Ovary (tissue), 10 donors: ENCODE measurements at places on chromosomes 13 and 19.

GRCh38 chr13:34722922-34723321 lies 219.1 kb upstream of the NBEA start:
- no peak overlapping the region for H3K27ac ChIP-seq
- H3K27me3 ChIP-seq = no peaks in the 10 kb centered on the region
- no peaks in the 10 kb centered on the region for H3K36me3 ChIP-seq
- H3K4me1 ChIP-seq = peaks cover 2% of the 10 kb centered on the region

DNA sequence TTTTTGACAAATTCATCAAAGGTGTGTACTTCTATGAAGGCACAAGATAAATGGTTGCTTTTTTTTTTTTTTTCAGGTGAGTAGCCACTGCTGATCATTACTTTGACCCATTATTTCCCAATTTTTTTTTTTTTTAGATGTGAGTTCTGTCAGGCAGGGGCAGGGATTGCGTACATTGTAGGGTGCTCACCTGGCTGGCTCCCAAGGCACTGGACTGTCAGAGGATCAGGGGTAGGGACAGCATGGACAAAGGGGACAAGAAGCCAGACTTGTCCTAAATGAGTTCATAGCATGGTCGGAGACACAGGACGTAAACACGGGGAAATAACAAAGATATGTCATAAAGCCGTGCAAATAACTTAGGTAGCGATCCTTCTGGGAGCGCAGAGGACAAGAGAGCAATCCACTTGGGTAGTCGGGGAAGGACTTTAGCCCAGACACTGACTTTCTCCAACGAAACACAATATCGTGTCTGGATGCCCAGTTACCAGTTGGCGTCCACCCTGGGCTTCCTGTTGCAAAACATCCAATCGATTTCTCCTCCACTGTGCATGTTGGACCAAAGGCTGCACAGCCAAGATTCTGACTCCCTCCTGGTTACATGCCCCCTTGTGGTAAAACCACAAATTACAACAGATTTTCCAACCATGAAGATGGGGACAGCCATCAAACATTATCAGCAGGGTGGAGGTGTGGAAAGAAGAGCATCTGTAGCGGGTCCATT lies 27.5 kb upstream of the KATNAL1 start:
- no peaks in the 10 kb centered on the region for H3K27me3 ChIP-seq
- H3K4me1 ChIP-seq = peaks cover 10% of the 10 kb centered on the region
- H3K36me3 ChIP-seq = no peaks in the 10 kb centered on the region
- no peak overlapping the region for H3K4me3 ChIP-seq

DNA sequence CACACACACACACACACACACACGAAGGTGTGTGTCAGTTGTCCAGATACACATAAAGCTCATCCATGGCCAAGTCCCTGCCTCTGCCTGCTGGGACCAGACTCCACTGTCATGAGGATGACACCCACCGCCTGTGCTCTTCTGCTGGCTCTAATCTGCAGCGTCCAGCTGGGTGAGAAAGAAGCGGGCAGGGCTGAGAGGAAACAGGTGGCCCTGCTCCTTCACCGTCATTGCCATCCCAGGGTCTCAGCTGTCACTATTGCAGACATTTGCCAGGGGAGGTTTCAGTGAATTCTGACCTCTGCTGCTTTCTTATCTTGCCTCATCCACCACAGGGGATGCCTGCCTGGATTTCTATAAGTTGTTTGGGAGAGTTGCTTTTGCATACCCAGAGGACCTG lies 31.4 kb downstream of the SCGB2B2 start:
- no peaks in the 10 kb centered on the region for H3K36me3 ChIP-seq
- no peaks in the 10 kb centered on the region for H3K27me3 ChIP-seq
- H3K27ac ChIP-seq = no peak overlapping the region

DNA sequence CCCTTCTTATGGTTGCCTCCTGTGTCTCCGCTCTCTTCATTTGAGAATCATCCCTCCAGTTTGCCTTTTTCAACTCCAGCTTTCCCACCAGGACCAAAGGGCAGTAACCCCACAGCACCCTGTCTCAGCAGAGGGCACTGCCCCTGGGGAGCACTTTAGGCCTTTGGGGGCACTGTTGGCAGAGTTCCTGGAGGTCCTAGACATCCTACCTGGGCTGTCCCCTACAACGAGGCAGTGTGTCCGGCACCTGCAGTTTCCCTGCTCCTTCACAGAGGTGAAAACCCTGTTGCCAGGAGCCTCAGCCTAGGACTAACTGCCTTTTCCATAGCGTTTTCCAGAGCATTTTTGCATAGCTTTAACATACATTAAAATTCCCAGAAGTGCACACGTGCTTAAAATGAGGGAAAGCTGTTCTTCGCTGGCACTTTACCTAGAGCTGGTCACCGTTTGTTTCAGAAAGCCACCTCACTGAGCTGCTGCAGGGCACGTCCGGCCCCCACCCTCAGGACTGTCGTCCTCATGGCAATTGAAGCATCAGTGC lies 234.9 kb downstream of the TEX29 start:
- no peak overlapping the region for H3K4me3 ChIP-seq
- no peaks in the 10 kb centered on the region for H3K27me3 ChIP-seq
- H3K27ac ChIP-seq = no peak overlapping the region
- DNase-seq = no peak

GRCh38 chr13:111906306-111906705 lies 160.6 kb upstream of the SOX1 start:
- H3K27me3 ChIP-seq = no peaks in the 10 kb centered on the region
- H3K36me3 ChIP-seq = no peaks in the 10 kb centered on the region
- no peak overlapping the region for H3K27ac ChIP-seq
- H3K4me1 ChIP-seq = no peaks in the 10 kb centered on the region

DNA sequence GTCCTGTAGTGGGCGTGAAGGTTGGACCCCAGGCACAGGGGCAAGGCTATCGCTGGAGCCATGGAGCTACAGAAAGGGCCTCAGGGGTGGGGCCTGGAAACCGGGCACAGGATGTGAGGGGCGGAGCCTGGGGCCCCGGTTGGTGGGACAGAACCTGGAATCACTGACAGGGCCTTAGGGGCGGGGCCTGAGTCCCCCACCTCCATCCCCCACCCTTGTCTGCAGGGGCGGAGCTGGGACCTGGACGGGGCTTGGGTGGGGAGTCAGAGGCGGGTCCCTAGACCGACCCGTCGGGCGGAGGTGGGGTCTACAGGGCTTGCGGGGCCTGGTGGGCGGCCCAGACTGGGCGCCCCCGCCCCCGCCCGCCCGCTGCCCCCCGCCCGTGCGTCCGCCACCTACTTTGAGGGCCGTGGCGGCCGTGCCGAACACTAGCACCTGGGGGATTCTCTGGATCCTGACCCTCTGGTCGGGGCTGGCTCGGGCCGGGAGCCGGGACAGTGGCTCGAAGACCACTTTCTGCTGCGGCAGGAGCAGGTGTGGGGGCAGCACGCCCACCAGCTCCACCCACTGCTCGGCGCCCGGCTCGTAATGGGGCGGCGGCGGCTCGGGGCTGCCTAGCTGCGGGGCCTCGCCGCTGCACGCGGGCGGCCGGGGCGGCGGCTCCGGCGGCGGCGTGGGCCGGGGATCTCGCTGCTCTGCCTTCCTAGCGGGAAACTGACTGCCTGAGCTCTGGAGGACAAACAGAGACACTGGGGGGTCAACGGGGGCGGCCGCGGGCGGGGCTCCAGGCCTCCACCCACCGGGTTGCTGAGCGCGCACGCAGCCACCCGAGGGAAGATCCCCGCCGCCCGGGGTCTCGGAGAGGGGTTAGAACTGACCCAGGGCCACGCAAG lies 26.3 kb downstream of the DCAF15 start:
- no peaks in the 10 kb centered on the region for H3K27me3 ChIP-seq
- H3K36me3 ChIP-seq = no peaks in the 10 kb centered on the region
- H3K4me3 ChIP-seq = peak overlapping the region; percentile 55
- H3K4me1 ChIP-seq = peaks cover 5% of the 10 kb centered on the region
- peak overlapping the region; percentile 62 for H3K27ac ChIP-seq

GRCh38 chr19:55132453-55133129 lies 15.2 kb upstream of the PPP1R12C start:
- H3K4me3 ChIP-seq = no peak overlapping the region
- no peak for DNase-seq
- no peak overlapping the region for H3K27ac ChIP-seq
- H3K27me3 ChIP-seq = no peaks in the 10 kb centered on the region
- H3K4me1 ChIP-seq = no peaks in the 10 kb centered on the region

DNA sequence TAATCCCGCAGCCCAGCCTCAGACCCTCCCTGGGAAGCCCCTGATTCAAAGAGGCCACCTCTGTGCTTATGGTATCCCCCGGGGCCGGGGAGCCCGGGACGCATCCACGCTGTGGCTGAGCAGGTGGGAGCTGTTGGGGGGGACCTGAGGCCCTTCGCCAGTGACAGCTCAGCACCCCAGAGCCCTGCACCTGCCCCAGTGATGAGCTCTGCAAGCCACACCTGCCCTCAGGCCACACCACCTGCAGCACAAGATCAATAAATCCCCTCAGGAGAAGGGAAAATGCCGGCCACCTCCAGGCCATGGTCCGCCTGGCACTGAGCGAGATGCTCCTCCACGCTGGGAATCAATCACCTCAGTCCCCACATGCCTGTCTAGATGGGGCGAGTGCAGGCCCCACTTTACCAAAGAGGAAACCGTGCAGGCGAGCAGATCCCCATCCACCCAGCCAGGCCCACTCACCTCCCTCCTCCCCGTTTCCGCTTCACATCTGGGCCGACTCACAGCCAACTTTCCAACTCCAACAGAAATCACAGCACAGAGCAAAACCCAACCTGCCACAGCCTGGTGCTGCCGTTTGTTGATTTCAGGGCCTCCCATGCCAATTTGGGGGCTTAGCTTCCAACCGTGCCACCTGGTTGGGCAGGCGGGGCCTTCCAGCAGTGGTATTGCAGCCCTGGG lies 12.8 kb downstream of the MOB3A start:
- peak overlapping the region; percentile 19 for H3K27ac ChIP-seq
- H3K27me3 ChIP-seq = no peaks in the 10 kb centered on the region
